Cerebellum (tissue), 4 donors: ENCODE measurements at places on chromosomes 3 and 15.

- DNase-seq = no peak
Observed at GRCh38 chr3:86948822-86949221, 42.1 kb downstream of the VGLL3 start.

- DNase-seq = no peak
Observed at GRCh38 chr3:8186213-8186612, 315.4 kb upstream of the LMCD1 start.

GRCh38 chr15:39542385-39543065 is 38.4 kb upstream of the THBS1 start:
- no peak for DNase-seq

DNA sequence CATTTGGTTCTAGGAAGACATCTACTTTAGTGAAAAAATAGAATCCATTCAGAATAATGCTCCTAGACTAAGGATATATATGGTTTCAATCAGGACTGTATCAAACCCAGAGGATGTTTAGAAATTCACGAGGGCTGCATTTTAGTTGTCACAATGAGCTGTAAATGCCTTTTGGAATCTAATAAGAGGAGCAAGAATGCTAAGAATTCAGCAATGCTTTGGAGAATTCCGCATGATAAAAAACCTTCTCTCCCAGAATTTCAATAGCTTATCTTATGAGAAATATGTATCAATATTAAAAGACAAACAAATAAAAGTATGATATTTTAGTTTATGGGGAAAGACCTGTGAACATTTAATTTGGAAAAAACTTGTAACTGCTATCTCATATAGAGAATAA is 885.1 kb downstream of the ZPLD1 start:
- no peak for DNase-seq

DNA sequence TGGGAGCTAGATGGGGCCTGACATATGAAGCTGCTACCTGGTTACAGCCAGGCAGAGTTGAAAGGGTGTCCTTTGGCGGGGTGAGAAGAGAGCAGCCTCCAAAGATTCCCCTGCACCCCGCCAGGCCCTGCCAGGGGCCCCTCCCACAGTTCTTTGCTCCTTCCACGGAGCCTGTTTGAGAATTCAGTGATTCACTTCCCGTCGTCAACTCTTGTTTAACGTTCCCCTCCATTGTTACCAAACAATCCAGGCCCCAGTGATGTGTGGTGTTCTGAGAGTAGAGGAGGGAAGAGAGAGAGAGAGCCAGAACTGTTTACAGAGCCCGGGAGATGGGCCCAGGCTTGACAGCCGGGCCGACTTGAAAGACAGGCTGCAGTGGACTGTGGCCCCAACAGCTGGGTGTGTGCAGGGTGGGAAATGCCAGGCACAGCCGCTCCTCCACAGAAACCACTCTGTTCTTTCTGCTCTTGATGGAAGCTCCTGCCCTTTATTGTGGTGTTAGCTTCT is 81.5 kb downstream of the SMAD3 start:
- DNase-seq = no peak

GRCh38 chr3:32186097-32186496 is 52.4 kb upstream of the CMTM8 start:
- DNase-seq = no peak

DNA sequence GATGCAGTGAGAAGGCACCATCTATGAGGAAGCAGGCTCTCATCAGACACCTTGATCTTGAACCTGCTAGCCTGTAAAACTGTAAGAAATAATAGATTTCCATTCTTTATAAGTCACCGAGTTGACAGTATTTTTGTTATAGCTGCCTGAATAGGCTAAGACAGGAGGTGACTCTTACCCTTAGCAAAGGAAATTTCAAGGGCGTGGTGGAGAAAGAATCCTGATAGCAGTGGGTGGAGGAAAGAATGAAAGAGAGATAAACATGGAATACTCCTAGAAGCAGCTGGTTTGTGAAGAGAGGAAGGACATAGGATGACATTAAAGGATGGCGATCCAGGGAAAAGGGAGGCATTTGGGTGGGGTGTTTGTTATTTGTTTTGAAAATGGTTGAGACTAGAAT is 41.4 kb downstream of the SIDT1 start:
- no peak for DNase-seq

GRCh38 chr3:105094588-105094987 is 272.1 kb upstream of the ALCAM start:
- no peak for DNase-seq

DNA sequence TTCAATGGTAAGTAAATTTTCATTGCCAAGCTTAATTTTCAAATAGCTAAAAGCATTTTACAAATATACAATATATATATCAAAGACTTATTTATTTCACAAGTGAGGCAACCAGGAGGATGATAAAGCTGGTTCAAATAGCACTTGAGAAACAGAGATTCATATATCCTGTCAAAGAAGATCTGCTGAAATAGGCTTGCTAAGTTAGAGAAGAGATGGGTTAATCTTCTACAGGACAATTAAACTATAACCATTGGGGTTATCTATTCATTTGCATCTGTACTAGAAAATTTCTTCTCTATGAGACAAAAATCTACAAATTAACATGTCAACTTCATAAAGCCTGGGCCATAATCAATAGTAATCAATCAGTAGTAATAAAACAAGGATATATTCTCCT is 637.7 kb upstream of the UBE2E2 start:
- DNase-seq = no peak

- DNase-seq = peak; percentile 2
Observed at GRCh38 chr3:76888856-76889255, 151.0 kb upstream of the ROBO2 start.

GRCh38 chr15:84699538-84700191 is 16.3 kb downstream of the SEC11A start:
- no peak for DNase-seq

- DNase-seq = no peak
Observed at GRCh38 chr3:47813551-47814177, 10.7 kb downstream of the DHX30 start.

GRCh38 chr15:71934446-71934845 is 124.1 kb downstream of the NR2E3 start:
- DNase-seq = no peak

DNA sequence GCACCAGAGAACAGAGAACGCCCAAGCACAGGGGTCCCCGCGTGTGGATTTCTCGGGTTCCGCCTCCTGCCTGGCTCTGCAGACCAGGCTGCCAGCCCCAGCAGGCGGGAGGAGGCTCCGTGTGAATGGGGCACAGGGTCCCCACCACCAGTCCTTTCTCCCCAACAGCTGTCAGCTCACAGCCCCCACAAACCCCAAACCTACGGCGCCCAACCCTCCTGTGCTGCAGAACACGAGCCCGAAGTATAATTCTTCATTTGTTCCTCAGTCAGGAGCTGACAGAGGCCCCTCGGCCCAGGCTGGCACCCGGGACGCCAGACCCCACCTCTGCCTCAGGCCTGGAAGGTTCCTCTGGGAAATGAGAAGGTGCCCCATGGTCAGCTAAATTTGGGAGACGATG is 78.0 kb downstream of the TBC1D2B start:
- no peak for DNase-seq

- DNase-seq = no peak
Observed at GRCh38 chr3:138786788-138787271, 47.9 kb downstream of the PIK3CB start.

- DNase-seq = no peak
Observed at GRCh38 chr15:69609776-69610175, 157.2 kb downstream of the RPLP1 start.

GRCh38 chr3:58474348-58474911 is 17.5 kb upstream of the KCTD6 start:
- no peak for DNase-seq

- no peak for DNase-seq
Observed at GRCh38 chr3:72891053-72891855, 3.4 kb downstream of the GXYLT2 start.

- DNase-seq = no peak
Observed at GRCh38 chr3:129348734-129349133, 70.1 kb downstream of the HMCES start.

- no peak for DNase-seq
Observed at GRCh38 chr3:177484926-177485325, 287.6 kb upstream of the TBL1XR1 start.

- DNase-seq = no peak
Observed at GRCh38 chr3:39407259-39407629, 724 bp downstream of the RPSA start.

- DNase-seq = no peak
Observed at GRCh38 chr15:69107025-69107620, 53.3 kb upstream of the GLCE start.

DNA sequence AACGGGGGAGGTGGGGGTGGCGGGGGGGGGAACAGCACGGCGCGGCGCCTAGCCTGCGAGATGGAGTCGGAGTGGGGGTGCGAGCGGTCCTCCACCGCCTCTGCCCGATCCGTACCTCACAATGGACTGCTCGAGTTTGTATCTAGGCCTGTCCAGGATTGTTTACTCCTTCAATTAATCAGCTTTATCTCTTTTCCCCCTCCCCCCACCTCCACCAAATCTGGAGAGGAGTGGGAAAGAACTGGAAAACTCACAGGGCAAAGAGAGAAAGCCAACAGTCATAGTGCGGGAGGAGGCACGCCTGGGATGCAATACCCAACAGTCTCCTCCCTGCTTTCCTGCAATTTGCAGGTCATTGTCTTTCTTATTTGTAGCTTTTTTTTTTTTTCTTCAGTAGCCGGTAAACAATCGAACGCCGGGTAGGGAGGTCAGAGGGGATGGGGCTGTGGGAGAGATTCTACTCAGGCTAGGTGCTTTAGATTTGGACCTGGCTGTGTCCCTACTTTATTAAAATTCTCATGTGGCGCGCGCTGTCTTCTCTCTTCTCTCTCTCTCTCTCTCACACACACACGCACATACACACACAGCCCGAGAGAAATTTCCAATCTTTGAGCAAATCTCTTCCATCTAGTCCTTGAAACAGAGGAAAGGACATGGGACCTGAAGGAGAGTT is 6.9 kb upstream of the MEIS2 start:
- no peak for DNase-seq

GRCh38 chr3:186380622-186381380 is 18.8 kb upstream of the DGKG start:
- no peak for DNase-seq

DNA sequence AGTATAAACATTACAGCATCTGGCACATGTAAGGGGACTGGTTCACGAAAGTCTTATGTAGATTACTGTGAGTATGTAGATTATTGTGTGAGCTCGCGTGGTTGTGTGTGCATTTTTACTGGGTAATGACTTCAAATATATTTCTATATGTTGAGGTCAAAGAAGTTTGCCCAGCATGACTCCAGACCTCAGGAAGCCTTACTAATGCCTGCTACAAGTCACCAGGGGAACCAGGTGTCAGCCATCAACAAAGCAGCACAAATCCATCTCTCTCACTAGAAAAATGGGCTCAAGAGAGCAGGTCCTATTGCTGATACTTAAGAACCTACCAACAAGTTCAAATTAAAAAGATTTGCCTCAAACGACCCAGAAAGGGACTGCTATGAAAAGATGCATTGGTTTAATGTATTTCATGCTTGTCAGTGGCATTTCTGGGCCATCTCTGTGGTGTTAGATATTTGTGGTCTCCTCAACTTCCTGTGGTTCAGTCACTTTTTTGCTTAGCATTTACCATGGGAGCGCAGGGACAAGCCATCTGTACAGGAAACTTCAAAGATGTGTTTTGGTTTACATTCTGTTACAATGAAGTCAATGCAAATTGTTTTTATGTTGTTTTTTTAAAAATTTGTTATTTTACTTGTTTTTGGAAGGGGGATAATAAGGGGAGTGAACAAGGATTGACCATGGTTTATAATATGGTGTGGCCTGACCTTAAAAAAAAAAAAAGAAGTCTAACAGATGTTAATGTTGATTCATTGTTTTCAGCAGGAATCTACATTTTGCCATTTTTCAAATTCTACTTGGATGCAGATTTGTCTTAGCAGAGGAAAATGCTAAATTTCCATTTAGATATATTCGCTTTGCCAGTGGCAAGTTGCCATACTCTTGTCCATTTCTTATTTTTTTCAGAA is 172.1 kb upstream of the ADAMTS9 start:
- no peak for DNase-seq

GRCh38 chr15:88321271-88321670 is 64.7 kb upstream of the NTRK3 start:
- no peak for DNase-seq

DNA sequence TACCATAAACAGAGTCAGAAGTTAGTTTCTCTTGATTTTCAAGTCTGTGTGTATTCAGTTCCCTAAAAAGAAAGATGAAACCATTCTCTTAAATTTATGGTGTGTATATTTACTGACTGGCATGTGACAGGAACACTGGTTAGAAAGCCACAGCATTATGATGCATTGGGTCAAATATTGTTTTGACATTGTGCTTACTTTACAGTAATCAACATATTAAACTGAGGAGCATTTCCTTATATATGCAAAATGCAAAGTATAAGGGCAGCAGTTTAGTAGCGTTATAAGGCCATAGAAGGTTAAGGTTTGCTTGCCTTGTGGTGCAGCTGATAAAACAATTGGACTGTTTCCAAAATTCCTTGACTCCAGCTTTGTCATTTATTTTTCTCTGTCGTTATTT is 72.9 kb downstream of the EPHA3 start:
- DNase-seq = no peak

DNA sequence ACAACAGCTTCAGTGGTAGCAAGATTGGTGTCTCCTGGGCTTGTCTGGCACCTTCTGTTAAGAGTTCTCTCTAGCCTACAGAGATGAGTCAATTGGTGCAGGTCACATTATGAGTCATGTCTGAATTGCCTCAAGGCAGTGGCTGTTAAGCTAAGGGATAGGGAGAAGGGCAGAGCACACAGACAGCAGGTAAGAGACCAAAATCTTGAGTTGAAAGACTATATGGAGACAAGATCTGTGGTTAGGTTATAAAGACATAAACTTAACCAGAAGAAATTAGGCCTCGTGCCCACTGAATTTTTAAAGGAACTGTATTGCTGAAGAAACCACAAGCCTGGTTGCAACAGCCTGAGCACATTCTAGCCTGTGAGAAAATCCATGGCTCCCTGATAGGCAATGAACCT is 19.2 kb upstream of the KPNA1 start:
- no peak for DNase-seq

GRCh38 chr3:89923921-89924610 is 816.6 kb downstream of the EPHA3 start:
- no peak for DNase-seq

GRCh38 chr3:81788610-81789009 is 27.2 kb upstream of the GBE1 start:
- no peak for DNase-seq

- DNase-seq = no peak
Observed at GRCh38 chr3:59655418-59656015, 605.7 kb upstream of the CFAP20DC start.

DNA sequence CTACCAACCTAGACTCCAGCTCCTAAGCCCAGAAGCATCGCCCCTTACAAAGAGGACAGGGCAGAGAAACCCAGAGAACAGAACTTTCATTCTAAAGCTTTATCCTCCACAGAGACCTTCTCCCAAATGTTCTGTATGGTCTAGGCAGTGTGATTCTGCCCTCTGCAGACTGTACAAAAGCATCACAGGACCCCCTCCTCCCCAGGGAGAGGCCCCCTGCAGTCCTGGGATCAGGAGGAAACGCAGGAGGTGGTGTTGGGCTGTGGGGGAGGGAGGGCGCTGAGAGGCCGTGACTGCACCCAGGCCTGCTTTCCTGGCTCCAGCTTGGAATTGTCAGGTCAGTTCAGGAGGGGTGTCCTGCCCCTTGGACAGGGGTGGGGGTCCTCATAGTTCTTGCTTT is 101.3 kb downstream of the DGKG start:
- no peak for DNase-seq
